NCI-H2081 treated with DMSO at 0.1 percent for 48 hours (cell line): ENCODE measurements at places on chromosomes 1 and 21.

- no peak for DNase-seq
These were observed 128.7 kb downstream of the PHTF1 start for GRCh38 chr1:113630340-113631327.

DNA sequence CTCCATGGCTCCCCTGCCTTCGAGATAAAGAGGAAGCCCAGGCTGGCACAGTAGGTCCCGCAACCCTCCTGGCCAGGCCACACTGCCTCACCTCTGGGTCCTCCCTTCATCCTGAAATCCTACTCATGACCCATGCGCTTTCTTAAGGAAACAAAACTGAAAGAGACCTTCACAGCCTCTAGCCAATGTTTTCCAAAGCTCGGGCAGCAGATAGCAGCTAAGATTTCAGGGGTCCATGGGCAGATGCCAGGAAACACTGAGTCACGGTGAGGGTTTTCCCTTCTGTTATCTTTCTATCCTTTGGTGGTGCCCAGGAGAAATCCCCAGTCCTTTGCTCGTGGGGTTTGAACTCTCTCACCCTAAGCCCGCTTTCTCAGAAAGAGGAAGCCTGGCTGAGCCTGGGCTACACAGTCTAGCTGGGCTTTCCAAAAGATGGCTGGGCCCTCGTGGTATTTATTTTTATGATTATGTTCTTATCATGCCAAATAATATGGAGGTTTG is 26.6 kb downstream of the TTC39A start:
- no peak for DNase-seq

DNA sequence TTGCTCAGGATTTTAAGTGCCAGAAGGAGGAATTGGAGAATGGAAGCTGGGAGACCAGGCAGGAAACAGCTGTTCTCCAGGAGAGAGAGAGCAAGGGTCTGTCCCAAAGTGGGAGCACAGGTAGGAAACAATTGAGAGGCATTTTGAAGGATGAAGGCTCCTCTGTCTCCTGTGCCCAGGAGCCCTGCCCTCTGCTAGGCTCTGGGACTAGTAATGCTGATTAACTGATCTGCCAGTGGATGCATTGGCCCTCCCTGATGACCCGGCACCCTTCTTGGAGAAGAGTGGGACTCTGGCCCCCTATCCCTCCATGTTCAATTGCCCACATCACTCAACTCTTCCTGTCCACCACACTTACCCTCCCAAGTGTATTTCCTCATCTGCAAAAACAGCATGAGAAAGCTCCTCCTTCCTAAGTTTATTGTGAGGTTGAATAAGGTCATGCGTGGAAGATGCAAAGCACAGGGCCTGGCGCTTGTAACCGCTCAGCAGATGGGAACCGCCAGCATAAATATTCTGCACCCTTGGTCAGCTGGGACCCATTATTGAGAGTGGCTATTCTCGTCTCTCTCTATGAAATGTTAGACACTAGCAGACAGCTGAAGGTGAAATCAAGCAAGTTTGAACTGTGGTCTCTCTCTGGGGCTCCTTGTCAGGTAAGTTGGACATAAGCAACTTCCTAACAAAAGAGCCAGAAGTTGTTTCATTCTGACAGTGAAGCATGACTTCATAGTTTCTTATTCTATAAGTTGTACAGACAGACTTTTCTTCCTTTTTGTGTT is 63.0 kb upstream of the ANGPTL1 start:
- no peak for DNase-seq

DNA sequence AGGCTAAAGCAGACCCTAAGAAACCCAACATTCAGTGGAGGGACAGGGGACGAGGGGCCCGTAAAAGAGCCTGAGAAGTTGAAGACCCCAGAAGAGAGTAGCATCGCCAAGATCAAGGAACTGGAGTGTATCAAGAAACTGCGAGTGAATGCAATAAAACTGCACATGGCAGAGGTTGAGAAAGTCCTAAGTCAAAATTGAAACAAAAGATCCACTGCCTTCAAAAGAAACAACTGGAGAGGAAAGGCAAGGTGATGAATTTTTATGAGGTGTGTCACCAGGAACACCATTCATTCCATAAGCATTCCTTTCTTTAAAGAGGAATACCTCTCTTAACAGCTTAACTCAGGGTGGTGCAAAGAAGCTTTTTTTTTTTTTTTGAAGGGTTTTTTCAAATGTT is 38.3 kb upstream of the ADORA3 start:
- no peak for DNase-seq

DNA sequence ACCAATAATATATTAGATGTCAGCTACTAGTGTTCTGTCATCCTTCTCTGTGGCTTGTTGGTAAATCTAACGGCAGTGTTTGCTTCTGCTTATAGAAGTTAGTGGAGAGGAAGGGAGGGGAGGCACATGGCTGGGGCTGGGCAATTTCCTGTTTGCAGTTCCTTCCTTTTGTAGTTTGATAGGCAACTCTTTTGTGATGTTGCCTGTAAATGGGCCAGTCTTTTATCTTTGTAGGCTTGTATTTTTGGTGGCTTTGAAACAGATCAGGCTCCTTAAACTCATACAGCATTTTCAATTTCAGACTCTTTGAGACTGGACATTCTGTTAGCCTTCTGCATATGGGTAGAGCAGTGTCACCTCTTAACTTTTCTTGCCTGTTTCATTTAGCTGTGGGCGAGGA is 48.1 kb downstream of the CDC14A start:
- DNase-seq, result no peak

- no peak for DNase-seq
These were observed 91.7 kb downstream of the JAK1 start for GRCh38 chr1:64874666-64875065.

DNA sequence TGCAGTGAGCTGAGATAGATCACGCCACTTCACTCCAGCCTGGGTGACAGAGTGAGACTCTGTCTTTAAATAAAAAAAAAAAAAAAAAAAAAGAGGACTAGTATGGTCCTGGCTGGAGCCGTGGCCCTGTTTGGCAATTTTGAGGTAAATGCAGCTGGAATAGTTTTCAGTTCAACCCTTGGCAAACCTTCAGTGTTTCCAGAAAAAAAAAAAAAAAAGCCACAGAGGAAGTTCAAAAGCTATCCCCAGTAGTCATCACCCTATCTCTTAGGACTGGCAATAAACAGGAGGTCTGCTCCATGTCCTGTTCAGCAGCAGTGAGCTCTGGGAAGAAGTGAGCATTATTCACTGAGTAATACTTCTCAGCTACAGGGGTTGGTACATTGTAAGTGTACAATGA is 56.8 kb upstream of the ERRFI1 start:
- DNase-seq, result no peak

GRCh38 chr1:201062511-201063091 is 39.1 kb upstream of the KIF21B start:
- DNase-seq, result no peak

DNA sequence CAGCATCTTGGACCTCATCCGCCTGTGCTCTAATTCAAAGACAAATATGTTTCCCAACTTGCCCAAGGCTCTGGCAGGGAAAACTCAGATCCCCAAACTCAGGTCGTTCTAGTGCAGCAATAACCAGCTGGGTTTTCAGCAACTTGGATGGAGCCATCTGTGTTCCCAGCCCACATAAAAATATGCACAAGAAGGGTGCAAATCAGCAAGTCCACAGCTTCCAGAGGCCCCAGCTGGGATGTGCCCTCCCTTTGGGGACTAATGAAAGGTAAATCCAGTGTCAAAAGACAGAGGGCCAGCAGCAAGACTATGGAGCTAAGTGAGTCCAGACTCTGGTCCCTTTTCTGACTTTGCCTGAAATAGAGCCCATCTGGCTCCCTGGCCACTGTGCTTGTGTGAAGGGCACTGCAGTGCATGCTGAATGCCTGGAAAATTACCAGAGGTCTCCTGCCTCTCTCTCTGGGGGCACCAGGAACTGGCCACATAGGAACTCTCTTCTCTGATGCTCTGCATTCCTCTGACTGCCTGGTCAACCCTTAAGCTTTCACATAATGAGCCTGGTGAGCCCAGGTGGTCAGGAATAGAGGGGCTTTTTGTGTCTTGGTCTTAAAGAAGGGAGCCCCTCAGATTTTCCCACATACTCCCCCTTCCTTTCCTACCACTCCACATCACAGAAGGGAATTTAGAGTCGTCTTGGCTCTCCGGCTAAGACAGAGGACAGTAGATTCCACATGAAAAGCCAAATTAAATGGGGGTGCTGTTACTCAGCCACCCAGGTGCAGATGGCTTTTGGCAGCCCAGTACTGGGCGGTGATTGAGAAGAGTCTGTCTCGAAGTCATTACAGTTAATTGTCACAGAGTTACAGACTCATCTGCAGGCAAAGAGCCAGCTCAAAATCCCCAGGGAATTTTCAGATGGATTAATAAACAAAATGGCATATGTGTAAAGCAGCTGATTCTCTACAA is 88.1 kb upstream of the C1orf21 start:
- no peak for DNase-seq

- no peak for DNase-seq
These were observed 249.1 kb downstream of the GREM2 start for GRCh38 chr1:240362826-240363225.

DNA sequence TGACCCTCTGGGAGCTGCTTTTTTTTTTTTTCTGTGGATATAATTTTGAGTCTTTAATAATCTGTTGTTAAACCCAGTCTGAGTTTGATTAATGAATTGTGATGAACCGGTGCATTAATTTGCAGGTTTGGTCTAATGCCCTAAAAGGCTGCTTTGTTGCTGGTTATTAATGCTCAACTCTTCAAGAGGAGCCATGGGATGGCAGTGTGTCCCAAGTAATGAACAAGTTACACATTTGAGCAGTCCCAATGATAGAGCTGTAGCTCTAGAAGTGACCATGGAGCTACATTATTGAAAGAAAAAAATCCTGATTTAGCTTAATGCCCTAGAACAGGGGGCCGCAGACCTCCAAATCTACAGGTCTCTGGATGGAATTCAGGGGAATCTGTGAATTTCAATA is 53.1 kb downstream of the RWDD3 start:
- no peak for DNase-seq
